Activated CD8-positive, alpha-beta memory T cell treated with anti-CD3 and anti-CD28 coated beads for 24 hours (primary cell): ENCODE measurements at places on chromosomes 12 and 14.

GRCh38 chr12:27583057-27583797, 59.2 kb downstream of the PPFIBP1 start:
- no peak for DNase-seq

GRCh38 chr12:105920161-105920684, 218.5 kb downstream of the NUAK1 start:
- no peak for DNase-seq

GRCh38 chr12:56260380-56260779, 2.2 kb upstream of the ANKRD52 start:
- no peak for DNase-seq

DNA sequence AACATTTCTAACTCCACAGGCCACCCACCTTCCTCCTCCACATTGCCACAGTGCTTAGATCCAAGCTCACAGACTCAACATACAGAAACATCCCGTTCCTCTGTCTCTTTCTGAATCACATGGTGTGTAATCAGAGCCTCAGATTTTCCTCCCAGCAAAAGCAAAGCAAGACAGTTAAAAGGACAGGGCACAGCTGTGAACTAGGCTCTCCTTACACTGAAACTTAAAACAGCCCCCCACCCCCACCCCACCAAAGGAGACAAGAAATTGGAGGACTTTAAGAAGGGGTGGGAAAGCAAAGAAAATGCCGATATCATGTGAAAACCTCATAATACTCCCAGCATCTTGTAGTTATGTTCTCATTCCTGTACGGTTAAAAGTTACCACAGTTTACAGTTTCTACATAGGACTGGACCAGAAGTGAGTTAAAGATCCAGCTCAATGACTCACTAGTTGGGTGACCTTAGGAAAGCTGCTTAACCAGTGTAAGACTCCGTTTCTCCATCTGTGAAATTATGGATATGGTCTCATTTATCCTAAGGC, 4.8 kb downstream of the YBX3 start:
- DNase-seq = no peak

DNA sequence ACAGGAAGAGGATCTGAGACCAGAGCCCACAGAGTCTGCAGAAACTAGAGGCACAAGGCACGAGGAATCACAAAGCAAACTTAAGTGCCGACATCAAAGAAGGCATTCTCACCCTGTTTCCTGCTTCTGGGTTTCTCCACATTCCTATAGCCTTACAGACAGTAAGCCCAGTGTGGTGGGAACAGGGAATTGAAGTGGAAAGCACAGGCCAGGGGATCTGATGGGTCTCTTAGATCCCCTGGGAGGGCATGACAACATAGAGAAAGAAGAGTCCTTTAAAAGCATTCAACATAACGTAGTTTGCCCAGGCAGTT, 75.6 kb upstream of the FRMD6 start:
- DNase-seq = no peak

- DNase-seq = no peak
These were observed 36.6 kb downstream of the TC2N start for GRCh38 chr14:91830777-91831176.

DNA sequence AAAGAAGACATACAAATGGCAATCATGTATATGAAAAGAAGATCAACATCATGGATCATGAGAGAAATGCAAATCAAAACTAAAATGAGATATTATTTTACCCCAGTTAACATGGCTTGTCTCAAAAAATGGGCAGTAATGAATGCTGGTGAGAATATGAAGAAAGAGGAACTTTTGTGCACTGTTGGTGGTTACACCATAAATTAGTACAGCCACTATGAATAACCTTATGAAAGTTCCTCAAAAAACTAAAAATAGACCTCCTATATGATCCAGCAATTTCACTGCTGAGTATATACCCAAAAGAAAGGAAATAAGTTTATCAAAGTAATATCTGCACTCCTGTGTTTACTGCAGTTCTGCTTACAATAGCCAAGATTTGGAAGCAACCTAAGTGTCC, 151.7 kb downstream of the PDZRN4 start:
- DNase-seq = no peak

GRCh38 chr12:127881371-127882140, 385.4 kb upstream of the TMEM132C start:
- DNase-seq = no peak

DNA sequence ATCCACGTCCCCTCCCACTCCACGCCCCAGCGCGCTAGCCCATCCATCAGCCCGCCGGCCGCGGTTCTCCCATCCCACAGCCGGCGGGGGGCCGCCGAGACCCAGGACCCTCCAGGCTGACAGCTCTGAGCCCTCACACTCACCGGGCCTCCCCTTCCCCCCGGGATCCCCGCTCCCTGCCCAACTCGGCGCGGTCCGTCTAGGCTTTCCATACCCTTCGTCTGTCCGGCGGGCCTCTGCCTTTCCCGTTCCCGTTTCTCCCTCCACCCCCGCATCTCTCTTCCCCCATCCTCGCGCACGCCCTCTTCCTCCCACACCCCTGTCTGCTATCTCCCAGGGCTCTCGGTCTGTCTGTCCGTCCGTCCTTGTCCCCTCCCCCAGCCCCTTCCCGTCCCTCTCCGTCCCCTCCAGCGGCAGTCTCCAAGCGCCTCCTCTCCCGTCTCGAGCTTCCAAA, 726 bp downstream of the ZFHX2 start:
- DNase-seq = no peak

DNA sequence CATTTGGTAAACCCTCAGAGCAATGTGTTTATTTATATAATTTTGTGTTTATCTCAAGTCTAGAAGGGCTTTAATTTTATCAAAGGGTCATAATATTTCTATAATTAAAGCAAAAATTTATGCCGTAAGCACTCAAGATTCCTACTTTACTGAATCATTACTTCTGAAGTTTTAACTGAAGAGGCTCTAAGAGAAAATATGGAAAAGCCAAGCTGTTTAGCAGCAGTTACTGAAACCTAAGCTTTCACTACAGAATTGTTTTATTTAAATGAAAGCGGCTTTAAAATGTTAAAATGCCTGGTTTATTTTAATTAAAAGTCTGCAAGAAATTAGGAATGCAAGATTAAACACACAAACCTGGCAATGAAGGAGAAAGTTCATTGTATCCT, 73.9 kb upstream of the BBS10 start:
- no peak for DNase-seq

DNA sequence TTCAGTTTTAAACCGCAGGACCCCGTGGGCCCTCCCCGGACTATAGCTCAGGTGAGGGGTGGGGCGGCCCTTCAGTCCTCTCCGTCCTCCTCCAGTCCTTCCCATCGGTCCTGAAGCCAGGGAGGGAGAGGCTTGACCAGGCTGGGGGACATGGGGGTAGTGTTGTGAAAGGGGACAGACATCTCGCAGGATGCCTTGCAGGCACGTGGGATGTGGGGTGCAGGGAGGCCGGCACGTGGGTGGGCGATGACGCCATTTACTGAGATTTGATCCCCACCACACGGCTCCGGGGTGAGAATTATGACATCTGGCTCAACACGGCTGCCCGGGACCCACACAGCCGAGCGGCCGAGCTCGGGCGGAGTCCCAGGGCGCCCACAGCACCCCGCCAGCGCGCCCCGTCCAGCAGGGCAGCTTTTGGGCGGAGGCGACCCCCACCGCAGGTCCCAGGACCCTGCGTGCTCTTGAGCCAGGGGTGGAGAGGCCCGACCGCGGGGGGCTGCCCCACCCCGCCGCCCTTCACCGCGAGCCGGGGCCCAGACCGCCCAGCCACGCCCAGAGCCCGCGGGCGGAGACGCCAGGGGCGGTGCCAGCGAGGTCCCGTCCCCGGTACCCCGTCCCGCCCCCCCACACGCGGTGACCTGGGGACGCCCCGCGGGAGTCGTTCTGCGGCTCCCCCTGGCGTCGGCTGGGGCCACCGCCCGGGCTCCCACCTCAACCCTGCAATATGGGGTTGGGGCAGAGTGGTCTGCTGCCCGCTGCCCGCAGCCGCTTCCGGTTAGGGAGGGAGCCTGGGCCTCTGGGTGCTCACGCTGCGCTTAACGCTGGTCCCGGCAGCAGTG, 3.3 kb upstream of the EXOC3L4 start:
- DNase-seq = peak; percentile 90

DNA sequence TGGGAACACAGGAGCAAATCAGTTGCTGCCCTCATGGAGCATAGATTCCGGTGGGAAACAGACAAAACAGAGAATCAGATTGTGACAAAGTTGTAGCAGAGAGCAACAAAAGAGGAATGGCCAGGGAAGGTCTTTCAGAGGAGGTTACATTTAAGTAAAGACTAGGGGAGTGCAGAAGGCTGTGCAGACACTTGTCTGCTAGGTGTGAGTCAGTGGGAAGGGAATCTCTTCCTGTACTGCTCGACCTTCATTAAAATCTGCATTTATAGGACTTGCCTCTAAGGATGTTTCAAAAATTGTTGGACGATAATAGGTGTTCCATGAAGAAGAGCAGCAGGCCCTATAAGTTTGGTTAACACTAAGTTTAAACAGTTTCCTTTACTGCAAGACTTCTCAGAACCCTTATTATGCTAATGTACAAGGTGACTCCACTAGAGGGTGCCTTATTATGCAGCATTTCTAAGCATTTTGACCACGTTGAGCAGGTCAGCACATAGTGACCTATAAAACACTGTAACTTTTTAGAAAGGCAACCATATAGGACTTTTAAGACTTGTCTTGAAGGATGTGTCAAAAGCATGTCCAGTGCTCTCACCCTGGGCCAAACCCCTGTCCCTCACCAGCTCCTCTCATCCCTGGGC, 91.8 kb upstream of the RIC8B start:
- no peak for DNase-seq

- no peak for DNase-seq
These were observed 16.3 kb upstream of the BDKRB1 start for GRCh38 chr14:96239711-96240141.

DNA sequence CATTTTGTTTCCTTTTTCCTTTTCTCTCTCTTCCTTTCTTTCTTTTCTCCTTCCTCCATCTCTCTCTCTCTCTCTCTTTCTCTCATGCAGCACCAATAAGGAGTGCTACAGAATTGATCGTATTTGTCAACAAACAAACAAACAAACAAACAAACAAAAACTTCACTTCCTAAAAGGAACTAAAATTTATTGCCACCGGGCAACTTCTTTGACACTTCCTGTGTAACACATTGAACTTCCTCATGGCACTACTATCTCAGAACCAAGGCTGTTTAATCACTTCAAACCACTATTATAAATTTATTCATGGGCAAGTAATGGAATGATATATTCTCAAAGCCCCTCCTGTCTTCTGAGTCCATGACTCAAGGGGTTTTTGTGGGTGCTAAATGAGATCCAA, 51.3 kb downstream of the SERPINA3 start:
- DNase-seq = no peak

- no peak for DNase-seq
These were observed 32.2 kb upstream of the PLXNC1 start for GRCh38 chr12:94116191-94116590.

DNA sequence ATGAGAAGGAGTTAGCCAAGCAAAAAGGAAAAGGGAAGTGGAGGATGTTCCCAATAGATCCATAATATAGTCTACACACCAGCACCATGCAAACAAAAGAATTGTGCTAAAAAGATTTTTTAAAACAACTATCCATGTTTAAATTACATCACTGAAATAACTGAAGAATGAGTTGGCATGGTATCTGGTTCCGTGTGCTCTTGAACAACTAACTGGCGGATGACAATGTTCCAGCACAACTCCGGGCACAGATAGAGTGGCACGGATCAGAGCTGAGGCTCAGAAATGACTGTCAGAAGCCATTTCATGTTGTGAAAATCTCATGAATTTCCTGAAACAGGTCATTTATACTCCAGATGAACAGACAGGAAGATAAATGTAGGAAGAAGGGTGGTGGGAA, 153.1 kb downstream of the HMGA2 start:
- DNase-seq = no peak

DNA sequence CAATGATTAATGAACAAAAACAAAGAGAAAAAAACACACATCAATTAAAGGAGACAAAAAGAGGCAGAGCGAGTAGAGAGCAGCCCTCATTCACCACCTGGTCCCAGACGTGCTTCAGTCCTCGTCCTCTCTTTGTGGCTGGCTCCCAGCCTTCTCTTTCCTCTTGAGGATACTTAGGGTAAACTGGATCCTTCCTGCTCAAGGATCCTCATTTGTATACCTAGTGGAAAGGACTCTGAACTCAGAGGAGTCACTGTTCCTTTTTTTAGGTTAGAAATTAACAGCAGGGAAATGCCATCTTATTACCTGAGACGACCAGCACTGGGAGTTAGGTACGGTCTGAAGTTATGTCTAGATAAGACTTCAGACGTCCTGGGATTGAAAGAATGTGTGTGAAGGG, 9.7 kb downstream of the MLEC start:
- DNase-seq = no peak

DNA sequence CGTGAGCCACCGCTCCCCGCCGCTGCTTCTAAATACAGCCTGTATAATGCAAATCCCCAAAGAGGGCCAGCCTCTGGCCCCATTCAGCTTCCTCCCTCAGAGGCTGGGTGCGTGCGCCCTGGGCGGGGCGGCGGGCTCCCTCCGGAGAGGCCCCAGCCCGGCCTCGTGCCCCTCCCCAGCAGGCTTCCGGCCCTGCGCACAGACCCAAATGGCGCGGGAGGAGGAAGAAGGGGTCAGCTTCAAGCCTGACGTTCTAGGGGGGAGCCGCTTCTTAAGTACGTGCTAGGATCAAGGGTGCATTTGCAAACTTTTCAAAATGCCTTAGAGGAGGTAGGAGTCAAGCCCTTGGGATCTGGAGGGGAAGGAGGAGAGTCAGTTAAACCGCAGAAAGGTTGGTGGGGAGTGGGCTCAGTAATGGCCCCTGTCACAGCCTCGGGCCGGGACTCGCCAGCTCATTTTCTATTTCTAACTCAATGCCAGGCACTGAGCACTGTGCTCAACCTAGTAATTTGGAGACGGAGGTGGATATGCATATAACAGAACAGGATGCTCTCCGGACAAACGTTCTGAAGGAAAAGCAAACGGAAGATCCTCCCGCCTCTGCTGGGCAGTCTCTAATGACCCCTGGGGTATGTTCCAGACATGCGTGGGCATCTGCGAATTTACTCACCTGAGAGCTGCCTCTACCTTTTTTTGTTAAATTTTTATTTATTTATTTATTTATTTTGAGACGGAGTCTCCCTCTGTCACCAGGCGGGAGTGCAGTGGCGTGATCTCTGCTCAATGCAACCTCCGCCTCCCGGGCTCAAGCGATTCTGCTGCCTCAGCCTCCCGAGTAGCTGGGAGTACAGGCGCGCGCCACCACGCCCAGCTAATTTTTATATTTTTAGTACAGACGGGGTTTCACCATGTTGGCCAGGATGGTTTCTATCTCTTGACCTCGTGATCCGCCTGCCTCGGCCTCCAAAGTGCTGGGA, 32.3 kb downstream of the NINJ2 start:
- DNase-seq = peak; percentile 85
